ENCODE measurements at places on chromosomes 2 and 18. TPM values are rescaled to one million over a fixed set of nuclear protein-coding genes. Genes with fewer than 3 reads are reported as not detected.

Gene DNAJC5G
- not detected for polyA plus RNA-seq

Gene SIGLEC15
- 0.34 TPM for polyA plus RNA-seq

Gene AGXT
- polyA plus RNA-seq: 0.08 TPM

Gene ALPP
- not detected for polyA plus RNA-seq

Gene RAB27B
- 0.61 TPM for polyA plus RNA-seq

Gene REG3A
- polyA plus RNA-seq: 167 TPM

Gene OR6B2
- polyA plus RNA-seq: not detected

Gene TLX2
- polyA plus RNA-seq: not detected

Gene MPV17
- polyA plus RNA-seq: 71.8 TPM
